ENCODE measurements at places on chromosomes 1 and 21. TPM values are rescaled to one million over a fixed set of nuclear protein-coding genes. Genes with fewer than 3 reads are reported as not detected.

The LIN28A gene
- polyA plus RNA-seq, result not detected

DNA sequence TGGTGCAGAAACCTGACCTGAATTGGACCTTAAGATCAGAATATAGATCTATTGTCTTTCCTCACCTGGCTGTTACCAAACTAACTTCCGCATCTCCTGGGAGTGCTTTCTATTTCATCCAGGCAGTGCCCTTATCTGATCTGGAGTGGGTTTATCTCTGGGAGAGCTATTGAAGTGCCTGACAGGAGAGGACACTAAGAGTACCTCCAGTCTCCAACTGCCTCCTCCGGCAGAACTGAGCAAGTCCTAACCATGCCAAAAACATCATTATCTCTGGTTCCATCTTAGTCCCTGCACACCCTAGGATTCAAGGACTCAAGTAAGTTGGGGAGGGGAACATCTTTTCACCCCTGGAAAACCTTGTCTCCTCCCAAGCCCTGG, 12.4 kb upstream of the KCNJ15 start:
- DNase-seq, result no peak

GRCh38 chr1:216641669-216642460, 81.4 kb downstream of the ESRRG start:
- peak; percentile 41 for DNase-seq

DNA sequence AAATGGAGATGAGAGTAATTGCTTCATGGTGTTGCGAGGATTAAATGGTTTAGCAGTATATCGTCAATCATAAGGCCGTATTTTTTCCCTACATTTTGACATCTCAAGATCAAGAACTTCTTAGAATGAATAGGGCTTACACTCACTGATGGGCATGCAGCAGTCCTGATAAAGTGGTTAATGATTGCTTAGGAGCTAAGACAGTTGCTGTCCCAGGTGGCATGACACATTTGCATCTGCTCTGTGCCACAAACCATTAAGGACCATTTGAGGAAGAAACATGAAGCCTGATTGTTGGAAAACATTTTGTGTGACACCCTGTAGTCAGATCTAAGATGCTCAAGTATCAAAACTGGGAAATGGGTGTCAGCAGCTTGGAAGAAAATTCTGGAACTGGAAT, 81.0 kb upstream of the SGIP1 start:
- no peak for DNase-seq
